LNCaP clone FGC (cell line): ENCODE measurements at places on chromosomes 6 and 20.

GRCh38 chr20:47049771-47050170 lies 155.1 kb downstream of the EYA2 start:
- DNase-seq: no peak

DNA sequence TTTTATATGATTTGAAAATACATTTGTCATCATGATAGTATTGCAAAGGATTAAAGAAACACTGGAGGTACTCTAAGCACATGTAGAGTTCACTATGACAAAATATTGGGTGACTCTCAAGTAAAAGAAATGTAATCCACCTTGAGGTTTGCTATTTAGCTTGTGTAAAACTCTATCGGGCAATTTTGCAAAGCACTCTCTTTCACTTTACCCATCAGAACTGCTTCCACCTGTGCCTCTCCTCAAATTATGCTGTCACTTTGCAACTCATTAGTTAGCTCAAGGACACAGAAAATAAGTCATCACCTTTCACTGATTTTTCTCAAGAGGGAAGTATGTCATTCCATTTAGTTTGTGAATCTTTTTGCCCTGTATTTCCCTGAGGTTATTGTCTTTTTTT lies 14.0 kb downstream of the TRDN start:
- no peak for DNase-seq

DNA sequence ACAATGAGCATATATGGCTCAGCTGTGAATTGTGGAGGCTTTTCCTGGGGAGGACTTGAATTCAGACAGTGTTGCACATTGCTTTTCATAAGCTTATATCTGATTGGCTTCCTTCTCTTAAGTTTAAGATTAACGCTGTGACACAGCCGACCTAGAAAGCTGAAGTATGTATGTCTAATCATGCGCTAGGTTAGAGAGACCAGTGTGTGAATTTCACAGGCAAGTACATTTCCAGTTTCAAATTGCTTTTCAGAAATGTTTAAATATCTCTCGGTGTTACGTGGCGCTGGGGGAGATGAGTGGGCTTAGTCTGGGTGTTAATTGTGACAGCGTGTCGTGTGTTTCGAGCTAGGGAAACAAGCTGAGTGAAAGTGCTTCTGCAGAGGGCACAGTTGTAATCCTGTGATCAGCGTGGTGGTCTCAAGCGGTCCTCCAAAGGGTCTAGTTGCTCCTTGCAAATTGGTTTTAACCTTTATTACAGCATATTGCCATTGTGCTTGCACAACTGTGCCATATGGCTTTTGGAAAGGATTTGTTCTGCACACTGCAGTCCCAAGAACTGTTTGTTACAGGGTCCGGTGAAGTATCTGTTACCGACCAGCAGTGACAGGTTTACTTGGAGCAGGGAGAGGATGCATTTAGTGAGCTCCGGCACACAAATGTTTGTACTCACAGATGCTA lies 166.6 kb downstream of the SASH1 start:
- no peak for DNase-seq

DNA sequence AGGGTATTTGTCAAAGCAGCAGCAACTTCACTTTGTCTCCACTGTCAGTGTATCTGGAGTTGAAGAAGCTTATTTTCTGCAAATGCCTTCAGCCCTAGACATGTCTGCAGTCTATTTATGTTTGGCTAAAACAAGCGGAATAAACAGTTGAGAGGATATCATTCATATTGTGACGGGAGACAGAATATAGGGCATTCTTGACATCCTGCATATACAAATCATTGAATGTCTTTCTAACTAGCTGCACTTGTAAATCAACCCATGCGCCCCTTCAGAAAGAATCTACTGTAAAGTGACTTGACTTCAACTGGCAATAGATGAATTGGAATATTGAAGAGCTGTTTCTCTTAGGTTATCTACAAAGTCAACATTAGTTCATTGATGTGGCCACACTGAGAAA lies 258.9 kb downstream of the TSHZ2 start:
- no peak for DNase-seq

- no peak for DNase-seq
These were observed 213.8 kb downstream of the LAMA2 start for GRCh38 chr6:129096651-129097290.

GRCh38 chr6:169224185-169224695 lies 29.4 kb downstream of the THBS2 start:
- DNase-seq: no peak

DNA sequence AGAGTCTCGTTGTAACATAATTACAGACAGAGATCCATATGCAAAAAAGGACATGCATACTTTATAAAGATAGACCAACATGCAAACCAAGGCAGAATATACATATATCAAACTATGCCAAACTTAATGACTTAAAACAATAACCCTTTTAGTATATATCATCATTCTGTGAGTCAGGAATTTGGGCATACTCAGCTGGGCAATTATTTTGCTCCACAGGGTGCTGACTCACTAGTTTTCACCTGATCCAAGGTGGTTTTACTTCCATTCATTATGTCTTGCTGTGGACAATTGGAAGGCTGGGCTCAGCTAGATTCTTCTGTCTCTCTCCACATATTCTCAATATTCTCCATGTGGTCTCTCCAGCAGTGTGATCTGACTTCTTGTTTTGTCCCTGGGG lies 41.2 kb upstream of the RNF146 start:
- DNase-seq: no peak

DNA sequence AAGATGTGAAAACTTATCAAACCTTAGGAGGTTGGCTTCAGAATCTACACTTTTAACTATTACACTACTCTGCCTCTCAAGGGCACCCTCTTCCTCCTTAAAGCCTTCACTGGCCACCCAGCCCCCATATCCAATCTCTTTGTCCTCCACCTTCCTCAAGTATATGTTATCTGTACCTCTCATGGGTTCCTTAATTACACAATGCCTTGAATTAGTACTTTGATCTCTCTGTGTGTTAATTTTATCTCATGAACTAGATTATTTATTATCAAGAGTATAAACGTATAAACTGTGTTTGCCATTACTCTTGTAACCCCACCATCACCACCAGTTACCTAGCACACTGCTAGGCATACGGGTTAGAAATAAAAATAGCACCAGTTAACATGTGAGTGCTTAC lies 83.3 kb downstream of the NCR2 start:
- no peak for DNase-seq

DNA sequence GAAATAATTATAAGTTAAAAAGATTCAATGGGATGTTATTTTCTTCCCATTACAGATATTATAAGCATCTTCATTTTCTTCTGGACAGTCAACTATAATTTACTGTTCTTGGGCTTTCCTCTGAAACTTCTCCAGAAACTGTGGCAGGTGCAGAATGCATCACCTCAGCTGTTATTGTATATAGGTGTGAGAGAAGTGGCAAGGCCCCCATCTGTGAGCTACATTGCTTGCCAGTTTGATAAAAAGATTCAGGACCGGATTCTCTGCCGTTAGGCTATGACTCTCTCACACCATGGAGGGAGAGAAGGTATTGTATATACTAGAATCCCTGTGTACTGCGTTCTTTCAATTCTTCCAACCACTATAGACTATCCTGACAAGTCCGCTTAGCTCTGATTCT lies 135.8 kb upstream of the CENPW start:
- no peak for DNase-seq

DNA sequence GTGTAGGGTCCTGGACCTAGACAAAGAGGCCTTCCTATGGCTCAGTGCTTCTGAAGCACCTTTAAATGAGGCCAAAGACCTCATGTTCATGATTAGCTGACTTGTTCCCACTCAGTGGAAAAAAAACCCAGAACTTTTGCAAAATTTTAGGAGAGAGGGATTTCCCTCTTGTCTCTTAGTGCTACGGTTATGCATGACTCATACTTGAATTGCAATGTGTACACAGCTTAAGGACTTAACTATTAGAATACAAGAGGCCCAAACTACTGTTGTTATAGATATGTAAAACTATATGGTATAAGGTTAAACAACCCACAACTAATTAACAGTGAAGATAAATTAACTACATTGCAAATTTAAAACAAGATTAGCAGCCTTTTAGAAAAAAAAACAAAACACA lies 32.3 kb upstream of the HLA-A start:
- no peak for DNase-seq

GRCh38 chr6:19880066-19880465 lies 42.9 kb downstream of the ID4 start:
- DNase-seq: no peak

- DNase-seq: no peak
These were observed 18.8 kb downstream of the SCAF8 start for GRCh38 chr6:154752022-154752421.

GRCh38 chr6:56143796-56144195 lies 103.6 kb downstream of the COL21A1 start:
- DNase-seq: no peak

GRCh38 chr6:125421836-125422235 lies 120.1 kb upstream of the HDDC2 start:
- DNase-seq: no peak

DNA sequence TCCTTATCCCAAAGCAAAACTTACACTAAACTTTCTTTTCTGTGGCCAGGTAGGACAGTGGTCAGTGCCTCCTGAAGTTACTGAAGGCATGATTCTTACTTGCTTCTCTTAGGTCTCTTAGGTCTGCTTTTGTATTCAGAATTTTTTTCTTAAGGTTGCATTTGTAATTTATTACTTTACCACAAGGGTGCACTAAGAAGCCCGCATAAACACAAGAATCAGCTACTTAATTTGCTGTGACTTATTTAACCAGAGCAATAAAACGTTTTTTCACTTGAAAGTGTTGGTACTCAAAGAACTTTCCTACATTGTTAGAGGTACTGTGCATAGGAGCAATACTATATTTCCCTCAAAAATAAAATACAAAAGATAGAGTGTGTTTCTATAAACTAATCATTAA lies 75.4 kb upstream of the LAMA2 start:
- DNase-seq: peak; percentile 1

DNA sequence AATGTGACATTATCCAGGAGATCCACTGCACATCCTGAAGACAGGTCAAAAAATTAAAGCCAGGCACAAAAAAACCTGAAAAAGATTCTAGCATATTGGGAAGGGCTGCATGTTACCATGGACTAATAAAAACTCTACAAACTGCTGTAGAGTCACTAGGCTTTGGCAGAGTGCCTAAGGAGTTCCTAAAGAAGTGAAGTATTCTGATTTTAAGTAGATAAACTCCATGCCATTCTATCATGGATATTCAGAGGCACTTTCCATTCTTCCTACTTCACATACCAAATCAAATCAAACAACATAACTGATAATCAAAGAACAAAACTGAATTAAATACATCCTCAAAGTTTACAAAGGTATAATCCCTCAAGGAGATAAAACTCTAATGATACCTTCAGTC lies 3.0 kb upstream of the MBOAT1 start:
- DNase-seq: no peak

- peak; percentile 55 for DNase-seq
These were observed 684.2 kb downstream of the HTR1B start for GRCh38 chr6:76779068-76779467.

- DNase-seq: no peak
These were observed 585.6 kb downstream of the MAFB start for GRCh38 chr20:40103420-40103819.

GRCh38 chr6:20379231-20379630 lies 22.4 kb upstream of the E2F3 start:
- DNase-seq: no peak

GRCh38 chr20:50789968-50790650 lies 4.8 kb upstream of the BCAS4 start:
- no peak for DNase-seq

DNA sequence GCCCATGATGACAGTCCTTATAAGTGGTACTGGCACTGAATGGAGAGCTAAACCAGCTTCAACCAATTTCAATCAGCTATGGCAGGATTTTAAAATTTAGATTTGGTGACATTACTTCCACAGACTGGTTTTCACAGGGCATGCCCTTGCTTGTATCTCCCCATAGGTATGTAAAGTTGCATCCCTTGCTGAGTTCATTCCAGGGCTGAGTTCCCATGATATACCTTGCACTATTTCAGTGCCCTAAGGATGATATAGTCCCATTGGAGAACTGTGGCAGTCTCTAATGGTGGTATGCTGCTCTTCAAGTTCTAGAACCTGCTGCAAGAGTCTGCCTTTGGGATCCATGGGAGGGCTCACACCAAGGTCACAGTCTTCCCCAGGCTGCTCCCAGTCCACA lies 232.7 kb upstream of the MOCS1 start:
- no peak for DNase-seq

GRCh38 chr6:44172731-44173500 lies 14.3 kb downstream of the CAPN11 start:
- peak; percentile 22 for DNase-seq

GRCh38 chr20:32116079-32116521 lies 6.6 kb downstream of the TM9SF4 start:
- DNase-seq: no peak

DNA sequence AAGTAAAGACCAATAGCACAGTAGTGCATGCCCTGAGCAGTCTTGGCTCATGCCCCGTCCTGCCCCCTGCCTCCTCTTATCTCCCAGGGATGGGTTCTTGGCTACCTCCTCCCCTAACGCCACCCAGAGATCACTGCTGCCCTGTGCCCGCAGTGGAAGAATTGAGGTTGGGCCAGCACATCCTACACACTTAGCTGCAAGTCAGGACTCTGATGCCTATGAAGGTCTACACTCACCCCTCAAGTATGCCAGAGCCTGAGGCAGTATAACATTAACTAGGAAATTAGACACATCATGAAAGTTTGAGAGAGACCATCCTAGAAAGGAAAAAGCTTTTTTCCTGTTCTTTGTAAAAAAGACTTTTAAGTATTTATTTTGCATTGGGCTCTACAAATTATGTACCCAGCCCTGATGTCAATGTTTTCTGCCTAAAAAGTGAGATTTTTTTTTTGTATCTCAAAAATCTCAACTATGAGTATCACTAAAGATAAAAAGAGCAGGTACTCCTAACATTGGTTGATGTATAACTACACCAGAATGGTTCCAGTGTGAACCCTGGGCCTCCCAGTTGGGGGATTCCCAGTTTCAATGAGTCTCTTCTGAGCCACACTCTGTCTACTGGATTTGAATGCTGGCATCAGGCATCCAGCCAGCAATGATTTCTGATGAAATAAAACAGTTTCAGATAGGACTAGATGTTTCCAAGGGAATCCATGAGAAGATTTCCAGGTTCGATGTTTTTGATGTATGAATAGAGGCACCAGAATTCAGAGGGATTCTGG lies 115.4 kb downstream of the ISM1 start:
- DNase-seq: no peak

- DNase-seq: no peak
These were observed 18.0 kb upstream of the TAF8 start for GRCh38 chr6:42032366-42032765.

DNA sequence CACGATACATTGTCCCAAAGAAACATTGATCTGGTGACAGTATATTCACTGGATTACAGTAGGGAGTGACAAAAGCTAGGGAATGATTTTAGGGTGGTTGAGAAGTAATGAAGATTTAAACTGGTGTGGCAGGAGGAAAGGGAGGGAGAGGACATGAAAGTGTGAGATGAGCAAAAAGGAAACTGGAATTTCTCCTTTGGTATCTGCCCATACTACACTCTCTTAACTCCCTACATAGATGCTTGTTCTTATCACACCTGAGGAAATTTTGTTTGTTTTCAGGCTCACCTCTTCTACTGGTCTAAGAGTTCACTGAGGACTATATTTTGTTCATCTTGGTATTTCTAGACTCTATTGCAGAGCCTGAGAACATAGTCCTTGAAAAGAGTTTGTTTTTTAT lies 44.9 kb upstream of the CEP162 start:
- no peak for DNase-seq
